Fibroblast of mammary gland (primary cell): ENCODE measurements at places on chromosomes 16 and 17.
A peak's percentile ranks its signal among the peaks of the same experiment; 100 is the strongest.

GRCh38 chr16:29898804-29899515 lies 390 bp downstream of the SEZ6L2 start:
- no peak for DNase-seq

DNA sequence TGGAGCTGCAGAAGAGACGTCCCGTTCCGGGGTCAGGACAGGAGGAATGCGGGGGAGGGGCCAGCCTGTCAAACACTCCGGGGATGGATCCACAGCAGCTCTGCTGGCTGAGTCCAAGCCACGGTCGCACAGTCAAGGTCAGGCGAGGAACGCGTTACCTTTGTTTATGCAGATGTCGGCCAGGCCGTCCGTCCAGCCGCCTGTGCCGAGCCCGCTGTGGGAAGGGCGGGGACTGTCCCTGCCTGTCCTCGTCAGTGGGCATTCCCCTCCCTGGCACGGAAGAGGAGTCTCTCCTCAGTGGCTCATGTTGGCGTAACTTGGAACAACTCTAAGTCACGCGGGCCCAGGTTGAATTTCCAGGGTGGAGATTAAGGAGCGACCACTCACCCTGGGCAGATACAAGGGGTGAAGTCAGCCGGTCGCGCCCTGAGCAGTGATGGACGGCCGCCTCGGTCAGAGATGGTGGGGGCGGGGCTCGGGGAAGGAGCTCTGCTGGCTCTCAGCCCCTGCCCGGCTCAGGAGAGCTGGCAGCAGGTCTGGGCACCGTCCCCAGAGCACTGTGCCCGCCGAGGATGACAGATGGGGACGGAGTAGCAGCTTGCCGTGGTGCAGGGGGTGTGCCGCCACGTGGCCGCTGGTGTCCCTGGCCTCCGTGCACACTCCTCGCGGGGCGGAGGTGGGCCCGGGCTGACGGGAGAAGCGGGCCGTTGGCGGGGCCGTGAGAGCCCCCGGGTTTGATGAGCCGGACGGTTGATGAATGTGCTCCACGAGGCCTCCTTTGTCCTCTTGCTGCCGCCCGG lies 7.3 kb downstream of the CACNA1H start:
- no peak for DNase-seq

GRCh38 chr17:37713028-37713431 lies 31.8 kb downstream of the HNF1B start:
- DNase-seq: no peak

DNA sequence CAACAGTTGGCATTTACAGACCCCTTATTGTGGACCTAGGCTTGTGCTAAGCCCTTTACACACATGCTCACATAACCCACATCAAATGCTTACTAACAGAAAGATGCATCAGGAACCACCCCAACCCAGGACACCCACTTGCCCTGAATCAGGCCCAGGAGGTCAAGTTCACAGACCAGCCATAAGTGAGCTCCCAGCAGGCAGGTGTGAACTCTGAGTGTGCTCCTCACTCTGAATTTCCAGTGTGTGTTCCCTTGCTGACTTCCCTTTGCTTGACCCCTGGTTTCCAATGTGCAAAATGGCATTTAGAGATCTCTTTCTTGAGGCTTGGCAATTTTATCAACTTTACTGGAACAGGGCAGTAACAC lies 87.0 kb downstream of the BMERB1 start:
- DNase-seq: no peak

DNA sequence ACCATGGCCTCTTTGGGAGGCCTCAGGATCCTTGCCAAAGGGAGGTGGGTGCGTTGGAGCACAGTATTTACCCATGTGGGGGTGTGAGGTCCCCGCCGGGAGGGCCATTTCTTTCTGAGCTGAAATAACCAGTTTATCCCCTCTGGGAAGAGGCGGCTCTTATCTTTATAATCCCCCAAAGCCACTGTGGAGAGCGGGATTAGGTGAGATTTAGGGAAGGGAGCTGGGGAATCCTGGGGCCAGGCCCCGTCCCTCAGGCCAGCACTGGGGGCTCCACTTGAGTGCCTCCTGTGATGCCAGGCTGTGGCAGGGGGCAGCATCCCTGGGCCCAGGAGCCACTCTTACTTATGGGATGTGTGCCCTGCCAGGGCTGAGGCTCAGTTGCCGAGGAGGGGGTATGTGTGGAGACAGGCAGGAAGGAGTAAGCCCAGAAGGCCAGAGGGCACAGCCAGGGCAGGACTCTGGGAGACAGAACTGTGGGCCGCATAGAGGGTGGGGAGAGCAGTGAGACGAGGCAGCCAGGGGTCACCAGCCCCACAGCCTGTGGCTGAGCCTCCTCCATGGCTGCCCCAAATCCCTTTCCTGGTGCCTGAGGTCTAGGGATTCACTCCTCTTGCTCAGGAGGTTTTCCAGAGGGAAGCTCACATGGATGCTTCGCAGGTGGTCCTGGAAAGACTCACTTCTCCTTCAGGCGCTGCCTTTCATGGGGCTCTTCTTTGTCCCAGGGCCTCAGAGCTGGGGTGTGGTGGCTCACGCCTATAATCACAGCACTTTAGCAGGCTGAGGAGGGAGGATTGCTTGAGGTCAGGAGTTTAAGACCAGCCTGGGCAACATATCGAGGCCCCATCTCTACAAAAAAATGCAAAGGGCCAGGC lies 25.0 kb downstream of the TMEM94 start:
- DNase-seq: no peak

- no peak for DNase-seq
These were observed 45.8 kb upstream of the NOS2 start for GRCh38 chr17:27846042-27846655.

DNA sequence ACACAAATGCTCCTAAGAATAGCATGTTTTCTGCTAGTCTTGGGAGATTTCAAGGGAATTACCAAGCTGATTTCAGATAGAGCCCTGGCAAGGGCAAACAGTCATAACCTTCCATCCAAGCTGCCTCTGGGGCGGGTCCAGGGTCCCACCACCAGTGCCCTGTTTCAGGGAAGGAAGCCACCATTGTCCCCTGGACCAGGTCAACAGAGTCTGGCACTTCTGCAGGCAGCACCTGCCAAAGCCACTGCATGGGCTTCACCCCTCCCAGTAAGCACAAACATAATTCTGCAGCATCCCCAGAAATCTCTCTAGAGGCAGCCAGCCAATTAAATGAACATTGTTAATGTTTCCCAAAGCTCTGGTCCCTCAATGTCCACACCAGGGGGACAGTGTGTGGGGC lies 143.0 kb downstream of the SALL1 start:
- DNase-seq: no peak

DNA sequence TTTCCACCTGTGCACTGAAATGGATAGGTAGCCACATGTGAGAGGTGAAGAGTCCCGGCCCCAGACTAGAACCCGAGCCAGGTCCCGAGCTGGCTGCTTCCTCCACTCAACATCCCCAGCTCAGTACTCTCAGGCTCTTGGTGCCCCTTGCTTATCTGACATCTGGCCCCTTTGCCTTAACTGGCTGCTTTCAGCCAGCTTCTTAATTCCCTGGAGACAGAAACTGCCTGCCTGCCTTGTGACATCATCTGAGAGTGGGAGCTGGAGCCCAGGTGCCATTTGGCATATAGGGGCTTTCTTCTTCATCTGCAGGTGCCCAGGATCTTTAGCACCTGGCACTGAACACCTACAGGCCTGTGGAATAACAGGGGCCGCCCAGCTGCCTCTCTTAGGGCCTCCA lies 8.9 kb downstream of the CHAD start:
- DNase-seq: no peak

DNA sequence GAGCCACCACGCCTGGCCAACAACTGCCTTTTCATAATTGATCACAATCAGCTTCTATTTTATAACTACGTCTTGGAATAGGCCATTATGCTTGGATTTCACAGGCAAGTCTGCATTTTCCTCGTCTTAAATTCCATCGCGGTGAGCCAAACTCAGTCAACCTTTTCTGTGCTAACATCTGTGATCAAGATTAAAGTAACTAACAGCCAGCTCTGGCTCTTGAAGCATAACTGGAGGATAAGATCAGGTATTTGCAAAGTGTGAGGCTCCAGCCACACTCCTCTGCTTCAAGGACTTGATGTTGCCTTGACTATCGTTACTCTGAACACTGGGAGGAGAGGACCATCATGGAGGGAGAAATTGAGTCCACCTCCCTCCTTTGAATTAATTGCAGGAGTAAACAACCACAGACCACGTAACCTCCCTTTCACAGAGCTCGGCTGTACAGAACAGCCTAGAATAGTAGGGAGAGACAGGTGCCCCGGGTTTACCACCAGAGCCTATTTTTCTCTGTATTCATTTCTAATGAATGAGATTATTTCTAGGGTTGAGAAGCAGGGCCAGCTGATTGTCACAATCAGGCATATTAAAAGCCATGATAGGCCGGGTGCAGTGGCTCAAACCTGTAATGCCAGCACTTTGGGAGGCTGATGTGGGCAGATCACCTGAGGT lies 143.0 kb downstream of the XYLT1 start:
- DNase-seq: no peak

DNA sequence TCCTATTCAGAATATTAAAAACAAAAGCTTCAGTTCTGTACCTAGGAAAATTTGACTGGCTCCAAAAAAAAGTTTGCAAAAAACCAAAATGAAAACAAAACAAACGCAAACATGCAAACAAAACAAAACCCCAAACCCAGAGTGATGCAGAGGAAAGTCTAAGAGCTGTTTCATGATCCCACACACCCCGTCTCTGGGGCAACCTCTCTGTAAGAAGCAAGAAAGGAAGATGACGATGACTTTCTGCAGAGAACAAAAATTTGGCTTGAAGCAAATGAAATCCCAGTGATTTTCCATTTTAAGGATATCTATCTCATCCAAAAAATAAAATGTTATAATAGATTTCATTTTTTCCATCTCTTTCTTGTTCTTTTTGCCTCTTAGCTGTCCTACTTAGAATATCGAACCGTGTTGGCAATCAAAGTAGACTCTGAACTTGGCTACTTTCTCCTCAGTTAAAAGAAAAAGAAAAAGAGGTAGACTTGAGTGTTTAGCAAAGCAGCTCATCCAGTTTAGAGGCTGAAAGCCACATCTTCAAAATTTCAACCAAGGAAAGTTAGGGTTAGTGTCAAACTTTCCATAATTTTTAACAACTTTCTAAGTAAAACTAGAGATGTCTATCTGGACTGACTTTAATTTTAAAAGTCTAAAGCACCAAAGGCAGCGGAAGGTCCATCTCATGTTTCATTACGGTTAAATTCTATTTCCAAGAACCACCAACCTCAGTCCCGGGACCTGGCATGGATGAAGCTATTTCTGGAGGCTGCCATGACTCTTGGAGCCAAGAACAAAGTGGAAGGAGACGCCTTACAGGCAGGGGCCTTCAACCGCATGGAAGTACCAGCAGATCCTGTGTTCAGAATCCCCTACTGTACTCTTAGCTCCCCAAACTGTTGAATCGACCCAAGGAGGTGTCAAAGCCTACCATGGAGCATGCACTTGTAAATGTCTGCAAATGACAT lies 180.8 kb downstream of the XYLT1 start:
- DNase-seq: no peak

DNA sequence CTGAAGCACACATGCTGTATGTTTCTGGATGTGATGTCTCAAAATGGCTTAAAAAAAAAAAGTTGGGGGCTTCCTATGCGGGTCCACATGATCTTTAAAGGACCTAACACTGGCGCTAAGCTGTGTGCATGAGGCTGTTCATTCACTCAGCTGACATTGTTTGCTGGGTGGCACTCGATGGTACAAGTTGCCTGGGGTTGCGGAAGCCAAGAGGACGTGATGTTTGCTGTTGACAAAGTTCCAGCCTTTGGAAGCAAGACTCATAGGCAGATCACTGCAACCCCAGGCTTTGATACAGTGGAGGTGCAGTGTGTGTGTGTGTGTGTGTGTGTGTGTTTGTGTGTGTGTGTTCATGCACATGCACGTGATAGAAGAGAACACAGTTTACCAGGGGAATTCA lies 29.5 kb upstream of the DNAI2 start:
- DNase-seq: no peak

- DNase-seq: no peak
These were observed 13.5 kb downstream of the MTHFSD start for GRCh38 chr16:86541560-86541959.

GRCh38 chr17:1639549-1640180 lies 5.9 kb downstream of the SCARF1 start:
- no peak for DNase-seq

- no peak for DNase-seq
These were observed 2.0 kb downstream of the PRSS33 start for GRCh38 chr16:2785101-2785991.

GRCh38 chr16:24728891-24729242 lies 584 bp upstream of the TNRC6A start:
- DNase-seq: no peak

DNA sequence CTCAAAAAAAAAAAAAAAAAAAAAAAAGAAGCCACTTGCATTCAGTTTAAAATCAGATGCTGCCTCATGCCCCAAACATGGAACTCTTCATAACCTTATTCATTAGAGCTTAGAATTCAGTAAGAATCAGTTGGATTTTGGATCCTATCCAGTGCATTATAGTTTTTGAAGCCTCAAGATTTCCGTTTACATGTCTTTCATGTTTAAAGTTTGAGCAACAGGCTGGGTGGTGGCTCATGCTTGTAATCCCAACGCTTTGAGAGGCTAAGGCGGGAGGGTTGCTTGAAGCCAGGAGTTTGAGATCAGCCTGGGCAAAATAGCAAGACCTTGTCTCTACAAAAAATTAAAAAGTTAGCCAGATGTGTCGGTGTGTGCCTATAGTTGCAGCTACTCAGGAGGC lies 55.0 kb downstream of the SNTB2 start:
- DNase-seq: peak; percentile 33

GRCh38 chr17:18248300-18248731 lies 10.2 kb downstream of the FLII start:
- DNase-seq: peak; percentile 74

GRCh38 chr16:31297496-31297895 lies 37.7 kb downstream of the ITGAM start:
- DNase-seq: no peak

DNA sequence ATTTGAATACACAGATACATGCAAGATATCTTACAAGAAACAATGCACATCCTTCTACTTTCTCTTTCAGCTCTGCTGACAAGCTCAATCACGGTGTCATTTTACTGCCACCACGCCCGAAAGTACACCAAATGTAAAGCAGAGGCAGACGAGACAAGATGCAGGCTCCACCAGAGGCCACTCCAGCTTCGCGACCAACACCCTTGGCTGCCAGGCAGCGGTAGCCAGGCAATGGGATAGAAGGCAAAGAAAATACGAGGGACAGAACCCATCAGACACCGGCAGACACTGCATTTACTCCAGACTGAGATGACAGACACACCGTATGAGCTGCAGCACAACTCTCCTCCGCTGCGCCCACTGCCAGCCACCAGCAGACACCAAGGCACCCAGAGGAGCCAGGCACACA lies 41.0 kb downstream of the USP22 start:
- no peak for DNase-seq

GRCh38 chr17:2510559-2510958 lies 1.1 kb downstream of the METTL16 start:
- DNase-seq: no peak

GRCh38 chr16:87406495-87407088 lies 14.5 kb downstream of the MAP1LC3B start:
- DNase-seq: no peak
